ENCODE measurements at places on chromosomes 6 and 20.

GRCh38 chr6:147126618-147127022, 77.6 kb upstream of the STXBP5 start:
- DNase-seq = no peak

DNA sequence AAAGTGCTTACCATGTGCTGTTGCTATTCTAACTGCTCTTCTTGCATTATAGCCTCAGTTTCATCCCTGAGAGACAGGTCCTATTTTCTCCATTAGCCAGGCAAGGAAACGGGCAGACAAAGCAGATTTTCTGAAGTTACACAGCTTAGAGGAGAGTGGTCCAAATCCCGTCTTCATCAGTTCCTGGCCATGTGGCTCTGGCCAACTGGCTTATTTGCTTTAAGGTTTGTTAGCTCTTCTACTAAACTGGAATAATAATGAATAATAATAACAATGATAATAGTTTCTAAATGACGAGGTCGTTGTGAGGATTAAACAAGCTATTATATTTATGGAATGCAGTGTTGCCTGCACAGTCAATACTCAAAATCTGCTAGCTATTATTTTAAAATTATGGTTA, 35.8 kb upstream of the BCAS1 start:
- no peak for DNase-seq

- no peak for DNase-seq
Observed at GRCh38 chr6:77470983-77471382, 7.7 kb upstream of the HTR1B start.

GRCh38 chr6:93849857-93850256, 430.5 kb upstream of the EPHA7 start:
- no peak for DNase-seq

DNA sequence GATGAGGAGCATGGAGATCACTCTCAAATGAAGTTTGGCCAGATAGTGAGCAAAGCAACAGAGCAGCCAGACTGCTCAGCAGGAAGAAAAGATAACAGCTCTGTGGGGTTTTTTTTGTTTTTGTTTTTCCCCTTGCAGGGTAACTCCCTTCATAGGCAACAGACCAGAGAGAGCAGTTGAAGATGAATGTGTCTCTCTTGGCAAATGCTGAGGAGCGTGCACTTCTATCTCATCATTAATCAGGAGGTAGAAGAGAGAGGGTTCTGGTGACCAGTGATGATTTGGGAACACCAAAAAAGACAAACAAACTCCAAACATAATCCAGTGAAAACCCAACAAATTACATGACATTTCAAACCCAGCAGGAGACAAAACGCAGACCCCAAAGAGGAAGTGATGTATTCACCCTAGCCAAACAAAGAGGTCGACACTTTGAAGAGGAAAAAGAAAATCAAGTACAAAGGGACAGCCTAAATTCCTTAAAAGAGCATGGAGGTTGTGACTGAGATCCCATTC, 66.2 kb upstream of the RREB1 start:
- no peak for DNase-seq

DNA sequence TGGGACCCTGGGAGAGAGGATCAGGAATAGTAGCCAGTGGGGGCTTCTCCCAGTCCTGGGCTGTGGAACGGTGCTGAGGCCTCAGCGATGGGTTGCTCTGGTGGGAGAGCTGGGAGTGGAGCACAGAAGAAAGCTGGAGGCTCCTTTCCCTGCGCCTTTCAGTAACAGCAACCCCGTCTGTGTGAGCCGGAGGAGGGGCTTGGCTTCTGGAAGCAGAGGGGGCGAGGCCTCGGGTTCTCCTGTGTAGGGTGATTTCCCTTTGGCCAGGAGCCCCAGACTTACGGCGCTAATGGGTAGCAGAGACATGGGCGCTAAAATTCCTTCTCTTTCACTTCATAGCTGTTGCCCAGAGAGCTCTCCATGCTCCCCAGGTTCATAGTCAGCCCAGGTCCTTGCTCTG, 55.0 kb downstream of the DAAM2 start:
- no peak for DNase-seq

Data from activated naive CD4-positive, alpha-beta T cell (primary cell).